HFF-Myc (cell line): ENCODE measurements at places on chromosomes 6 and 20.

GRCh38 chr6:84976526-84977362 lies 212.3 kb upstream of the TBX18 start:
- DNase-seq = peak; percentile 50

- DNase-seq = no peak
Measured at GRCh38 chr6:96468681-96469224, 52.9 kb upstream of the UFL1 start.

DNA sequence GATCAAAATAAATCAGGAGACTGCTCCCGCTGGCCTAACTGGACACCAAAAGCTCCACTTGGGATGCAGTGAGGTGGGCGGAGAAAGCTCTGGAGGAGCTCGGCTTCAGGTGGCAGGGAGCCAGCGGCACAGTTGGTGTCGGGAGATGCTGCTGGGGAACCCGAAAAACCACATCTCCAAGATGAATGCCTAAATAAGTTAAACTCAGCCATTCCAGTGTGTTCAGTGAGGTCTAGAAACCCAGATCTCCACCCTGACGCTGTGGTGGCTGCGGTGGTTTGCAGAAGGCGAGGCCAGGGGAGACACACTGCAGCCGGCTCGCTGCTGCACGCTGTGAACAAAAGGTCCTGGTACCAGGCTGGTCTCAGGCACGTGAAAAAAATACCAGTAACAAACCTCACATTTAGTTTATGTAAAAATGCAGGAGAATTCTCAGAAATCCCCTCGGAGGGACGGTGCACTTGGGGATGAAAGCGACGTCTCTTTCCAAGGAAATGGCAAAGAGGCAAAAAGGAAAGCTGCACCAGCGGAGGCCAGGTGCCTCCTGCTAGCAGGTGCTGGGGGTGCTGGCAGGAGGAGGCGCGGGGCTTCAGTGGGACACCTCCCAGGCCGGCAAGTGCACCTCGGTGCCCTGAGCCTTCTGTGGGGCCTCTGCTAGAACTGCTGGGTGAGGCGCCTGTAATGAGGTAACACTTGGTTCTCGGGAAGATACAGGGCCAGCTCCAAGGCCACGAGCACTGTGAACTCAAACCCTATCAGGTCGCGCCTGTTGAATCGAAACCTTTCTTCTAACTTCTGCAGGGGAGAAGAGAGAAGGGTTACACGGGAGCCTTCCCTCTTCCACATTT lies 3.6 kb downstream of the RPS21 start:
- DNase-seq = no peak

- DNase-seq = no peak
Measured at GRCh38 chr6:131372535-131372934, 200.5 kb upstream of the ARG1 start.

DNA sequence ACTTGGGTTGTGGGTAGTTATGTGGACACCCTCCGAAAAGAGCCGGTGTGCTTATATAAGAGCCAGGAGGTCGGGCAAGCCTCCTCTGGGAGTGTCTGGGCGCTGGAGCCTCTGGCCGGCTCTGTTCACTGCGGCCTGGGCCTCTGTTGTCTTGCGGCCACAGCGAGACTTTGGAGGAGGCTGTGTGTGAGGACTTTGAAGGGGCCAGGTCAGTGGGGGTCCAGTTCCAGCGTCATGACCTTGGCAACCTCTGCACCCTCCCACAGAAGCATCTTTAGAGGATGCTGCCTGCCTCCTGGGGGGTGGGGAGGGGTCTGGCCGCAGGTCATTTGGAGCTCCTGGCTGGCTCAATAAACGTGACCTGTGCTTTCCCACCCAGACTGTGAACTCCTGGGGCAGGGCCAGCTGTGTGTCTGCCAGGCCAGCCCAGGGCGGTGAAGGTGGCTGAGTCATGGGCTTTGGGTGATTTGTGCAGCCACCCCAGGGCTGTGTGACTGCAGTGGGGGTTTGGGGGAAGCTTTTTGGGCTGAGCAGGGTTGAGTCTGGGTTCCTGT lies 1.2 kb downstream of the TCEA2 start:
- no peak for DNase-seq

GRCh38 chr6:82712826-82713225 lies 349.2 kb downstream of the TPBG start:
- no peak for DNase-seq

GRCh38 chr6:154656660-154657059 lies 76.6 kb upstream of the SCAF8 start:
- DNase-seq = no peak

DNA sequence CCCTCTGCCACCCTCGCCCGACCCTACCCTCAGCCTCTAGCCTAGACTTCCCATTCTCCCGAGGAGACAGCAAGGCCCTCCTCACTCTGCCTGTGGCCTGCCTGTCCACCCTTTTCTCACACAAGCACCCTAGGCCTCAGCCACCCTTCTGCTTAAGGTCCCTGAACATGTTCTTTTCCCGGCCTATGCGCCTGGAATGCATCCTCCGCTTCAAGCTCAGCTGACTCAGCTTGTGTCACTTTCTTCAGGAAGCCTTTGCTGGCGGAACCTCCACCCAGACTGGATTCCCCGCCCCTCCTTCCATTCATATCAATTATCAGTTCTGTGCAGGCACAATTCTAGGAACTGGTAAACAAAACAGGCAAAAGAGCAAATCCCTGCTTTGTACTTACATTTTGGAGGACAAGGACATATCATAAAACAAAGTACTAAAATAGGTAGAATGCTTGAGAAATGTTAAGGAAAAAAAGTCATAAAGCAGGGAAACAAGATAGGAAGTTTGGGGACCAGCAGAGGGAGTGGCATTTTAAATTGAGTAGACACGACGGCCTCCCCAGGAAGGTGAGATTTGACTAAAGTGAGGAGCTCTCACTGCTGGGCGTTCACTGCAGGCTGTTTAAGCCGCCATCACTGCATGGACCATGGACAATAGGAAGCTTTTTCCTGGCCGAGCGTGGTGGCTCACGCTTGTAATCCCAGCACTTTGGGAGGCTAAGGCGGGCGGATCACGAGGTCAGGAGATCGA lies 17.9 kb upstream of the SNHG17 start:
- DNase-seq = no peak
